ENCODE measurements at places on chromosomes 1 and 21.

- no peak for DNase-seq
Measured at GRCh38 chr21:46319186-46319585, 4.5 kb downstream of the C21orf58 start.

GRCh38 chr1:153567621-153568366, 2.1 kb upstream of the S100A2 start:
- DNase-seq, result peak; percentile 59

DNA sequence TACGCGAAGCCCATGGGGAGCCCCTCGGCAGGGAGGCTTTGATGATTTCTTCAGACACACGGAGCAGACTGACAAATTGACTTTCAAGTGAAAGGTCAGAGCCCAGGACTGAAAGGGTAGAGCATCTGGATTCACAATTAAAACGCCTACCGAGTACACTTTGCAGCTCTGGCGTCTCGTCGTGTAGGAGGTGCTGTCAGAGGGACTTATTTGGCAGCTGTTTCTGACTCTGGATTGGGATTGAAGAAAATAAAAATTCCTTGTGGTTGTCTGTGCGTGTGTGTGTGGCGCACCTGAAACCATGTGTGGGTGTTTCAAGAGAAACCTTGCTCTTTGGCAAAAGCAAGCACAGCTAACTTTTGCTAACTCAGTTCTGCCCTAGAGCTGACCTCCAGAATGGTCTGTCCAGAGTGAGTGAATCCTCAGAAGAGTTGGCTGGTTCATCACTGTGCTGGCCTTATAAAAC, 348.7 kb downstream of the HLX start:
- DNase-seq, result no peak

GRCh38 chr21:44763050-44763378, 38.6 kb downstream of the UBE2G2 start:
- DNase-seq, result peak; percentile 43

DNA sequence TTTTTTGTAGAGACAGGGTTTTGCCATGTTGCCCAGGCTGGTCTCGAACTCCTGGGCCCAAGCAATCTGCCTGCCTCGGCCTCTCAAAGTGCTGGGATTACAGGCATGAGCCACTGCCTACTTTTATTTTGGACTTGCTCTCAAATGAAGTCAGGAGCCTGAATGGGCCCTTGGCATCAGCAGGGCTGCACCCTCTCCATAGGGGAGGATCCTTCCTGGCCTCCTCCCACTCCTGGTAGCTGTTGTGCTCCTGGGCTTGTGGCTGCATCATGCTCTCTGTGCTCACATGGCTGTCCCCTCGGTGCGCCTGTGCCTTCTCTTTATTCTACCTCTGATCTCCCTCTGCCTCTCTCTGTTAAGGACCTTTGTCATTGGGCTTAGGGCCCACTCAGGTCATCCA, 46.4 kb upstream of the DISP3 start:
- DNase-seq, result peak; percentile 16

DNA sequence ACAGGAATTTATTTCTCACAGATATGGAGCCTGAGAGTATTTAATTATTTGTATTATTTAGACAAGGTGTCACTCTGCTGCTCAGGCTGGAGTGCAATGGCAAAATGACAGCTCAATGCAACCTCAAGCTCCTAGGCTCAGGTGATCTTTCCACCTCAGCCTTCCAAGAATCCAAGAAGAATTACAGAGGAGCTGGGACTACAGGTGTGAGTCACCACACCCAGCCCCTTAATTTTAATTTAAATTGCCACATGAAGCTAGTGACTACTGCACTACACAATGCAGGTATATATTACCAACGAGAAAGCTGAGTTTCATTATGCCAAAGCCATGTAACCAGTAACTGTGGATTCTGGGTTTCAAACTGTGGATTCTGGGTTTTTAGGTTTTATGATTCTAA, 2.1 kb downstream of the KHDC4 start:
- no peak for DNase-seq

Data from H7 (cell line).